ENCODE measurements at places on chromosomes 5 and 9.

DNA sequence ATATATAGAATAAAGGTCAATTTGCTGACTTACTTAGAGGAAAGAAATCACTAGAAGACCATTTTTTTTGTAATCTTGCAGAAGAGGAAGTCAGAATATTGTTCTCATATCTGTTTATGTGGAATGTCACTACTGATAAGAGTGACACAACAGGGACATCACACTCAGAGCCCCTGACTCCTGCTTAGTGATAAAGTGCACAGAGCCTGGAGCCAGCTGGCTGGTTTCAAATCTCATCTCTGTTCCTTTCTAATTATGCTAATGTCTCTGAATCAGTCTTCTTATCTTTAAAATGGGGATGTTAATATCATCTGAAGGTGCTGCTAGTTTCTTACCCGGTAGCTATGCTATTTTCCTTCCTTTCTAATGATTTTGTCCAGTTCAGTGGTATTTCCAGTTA is 58.6 kb upstream of the LIFR start:
- DNase-seq = no peak

GRCh38 chr9:75683591-75683990 is 206.9 kb upstream of the PCSK5 start:
- DNase-seq = no peak

DNA sequence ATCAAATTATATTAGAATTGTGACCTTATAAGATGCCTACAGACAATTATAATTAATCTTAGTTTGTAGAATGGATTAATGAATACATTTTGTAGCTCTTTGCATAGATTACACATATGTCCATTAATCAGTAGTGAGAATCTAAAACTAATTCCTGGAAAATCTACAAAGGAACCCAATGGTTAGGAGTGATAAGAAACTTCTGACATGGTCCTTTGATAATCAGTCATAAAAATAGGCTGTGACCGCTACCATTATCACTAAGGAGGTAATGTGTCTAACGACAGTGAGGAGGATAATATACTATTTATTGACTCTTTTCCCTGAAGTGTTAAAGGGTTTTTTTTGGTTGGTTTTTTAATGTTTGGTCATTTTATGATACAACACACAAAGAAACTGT is 46.6 kb downstream of the BNC2 start:
- no peak for DNase-seq

DNA sequence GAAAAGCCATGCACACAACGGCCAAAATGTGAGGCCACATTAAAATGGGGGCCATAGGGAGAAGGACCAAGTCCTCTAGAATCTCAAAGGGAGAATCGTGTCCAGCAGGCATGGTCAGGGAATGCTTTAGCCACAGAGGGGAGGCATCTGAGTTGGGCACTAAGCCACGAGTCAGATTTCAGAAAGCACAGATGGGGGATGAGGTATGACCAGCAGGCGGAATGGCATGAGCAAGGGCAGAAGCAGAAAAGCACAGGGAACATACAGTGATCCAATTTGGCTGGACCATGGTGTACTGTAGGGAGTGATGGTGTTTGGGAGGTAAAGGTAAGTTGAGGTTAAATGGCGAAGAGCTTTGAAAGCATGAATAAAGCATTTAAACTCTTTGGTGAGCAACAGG is 214.6 kb downstream of the TLE1 start:
- DNase-seq = no peak

GRCh38 chr9:32581512-32582143 is 8.7 kb upstream of the NDUFB6 start:
- no peak for DNase-seq

- DNase-seq = no peak
These were observed 52.1 kb upstream of the AFAP1L1 start for GRCh38 chr5:149219584-149219983.

- DNase-seq = no peak
These were observed 25.3 kb upstream of the PPP1R2B start for GRCh38 chr5:156824800-156825199.

DNA sequence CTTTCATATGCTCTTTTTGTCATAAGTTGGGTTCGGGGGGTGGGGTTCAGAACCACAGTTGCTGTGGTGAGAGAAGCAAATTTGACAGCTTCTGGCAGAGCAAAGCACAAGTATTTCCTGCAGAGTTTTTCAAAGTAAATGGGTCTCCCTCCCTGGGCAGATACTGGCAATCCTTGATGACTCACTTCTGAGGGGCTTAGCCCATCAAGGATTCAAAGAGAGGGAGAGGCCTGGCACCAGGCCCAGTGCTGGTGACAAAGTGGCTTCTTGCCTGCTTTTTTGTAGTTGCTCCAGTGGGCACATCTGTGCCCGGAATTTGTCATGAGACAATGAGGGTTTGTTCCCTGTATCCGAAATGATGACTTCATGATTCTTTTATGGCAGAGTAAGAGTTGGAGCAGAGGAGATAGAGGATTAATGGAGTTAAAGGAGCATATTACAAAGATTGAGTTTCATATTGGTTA is 46.6 kb upstream of the TNC start:
- no peak for DNase-seq

DNA sequence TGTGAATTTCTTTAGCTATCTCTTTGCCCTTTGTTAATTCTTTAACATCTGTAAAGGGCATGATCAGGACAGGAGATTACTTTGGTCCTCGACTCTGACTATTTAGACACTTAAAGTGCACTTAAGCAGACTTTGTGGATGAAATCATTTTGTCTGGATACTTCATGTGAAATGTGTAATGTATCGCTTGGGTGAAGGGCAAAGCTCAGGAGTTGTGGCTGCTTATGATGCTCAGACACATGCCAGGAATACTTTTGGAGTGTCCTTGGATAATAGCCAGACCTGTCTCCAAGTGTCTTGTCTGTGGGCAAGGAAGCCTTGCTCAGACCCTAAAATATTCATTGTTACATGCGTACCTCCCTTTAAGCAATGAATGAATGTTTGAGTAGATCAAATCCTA is 87.8 kb downstream of the RAI14 start:
- DNase-seq = no peak

GRCh38 chr5:116626272-116626723 is 51.7 kb upstream of the SEMA6A start:
- DNase-seq = no peak

- no peak for DNase-seq
These were observed 37.8 kb downstream of the CDH10 start for GRCh38 chr5:24606971-24607370.

DNA sequence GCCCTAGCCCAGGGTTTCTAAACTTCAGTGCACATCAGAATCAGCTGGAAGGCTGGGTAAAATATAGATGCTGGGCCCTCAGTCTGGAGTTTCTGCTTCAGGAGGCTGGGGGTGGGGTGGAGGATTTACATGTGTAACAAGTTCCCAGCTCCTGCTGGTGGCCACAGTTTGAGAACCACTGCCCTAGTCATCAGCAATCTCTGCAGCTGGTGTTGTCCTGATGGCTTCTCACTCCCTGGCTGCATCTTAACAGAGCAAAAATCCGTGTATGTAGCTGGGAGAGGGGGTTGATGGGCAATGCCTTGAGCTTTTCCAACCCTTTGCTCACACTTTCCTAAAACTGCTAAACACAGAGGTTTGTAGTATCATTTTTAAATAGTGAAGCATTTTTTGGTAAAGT is 186.0 kb upstream of the KLF9 start:
- DNase-seq = no peak

DNA sequence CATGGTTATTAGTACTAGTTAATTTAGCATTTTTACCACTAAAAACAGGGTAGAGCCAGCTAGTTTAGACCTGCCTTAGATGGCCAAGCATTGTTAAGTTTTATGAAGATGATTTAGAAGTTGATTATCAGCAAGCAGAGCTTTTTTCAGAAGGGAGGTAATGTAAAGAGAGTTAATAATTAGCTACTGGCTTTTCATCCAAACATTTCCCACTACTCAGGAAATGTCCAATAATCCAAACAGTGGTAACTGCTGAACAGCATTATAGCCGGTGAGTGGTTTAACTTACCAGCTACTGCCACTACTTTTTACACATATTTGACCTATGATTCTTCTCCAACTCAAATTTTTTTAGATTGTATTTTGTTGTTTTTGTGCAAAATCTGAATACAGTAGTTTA is 1.7 kb downstream of the ITGA1 start:
- no peak for DNase-seq

DNA sequence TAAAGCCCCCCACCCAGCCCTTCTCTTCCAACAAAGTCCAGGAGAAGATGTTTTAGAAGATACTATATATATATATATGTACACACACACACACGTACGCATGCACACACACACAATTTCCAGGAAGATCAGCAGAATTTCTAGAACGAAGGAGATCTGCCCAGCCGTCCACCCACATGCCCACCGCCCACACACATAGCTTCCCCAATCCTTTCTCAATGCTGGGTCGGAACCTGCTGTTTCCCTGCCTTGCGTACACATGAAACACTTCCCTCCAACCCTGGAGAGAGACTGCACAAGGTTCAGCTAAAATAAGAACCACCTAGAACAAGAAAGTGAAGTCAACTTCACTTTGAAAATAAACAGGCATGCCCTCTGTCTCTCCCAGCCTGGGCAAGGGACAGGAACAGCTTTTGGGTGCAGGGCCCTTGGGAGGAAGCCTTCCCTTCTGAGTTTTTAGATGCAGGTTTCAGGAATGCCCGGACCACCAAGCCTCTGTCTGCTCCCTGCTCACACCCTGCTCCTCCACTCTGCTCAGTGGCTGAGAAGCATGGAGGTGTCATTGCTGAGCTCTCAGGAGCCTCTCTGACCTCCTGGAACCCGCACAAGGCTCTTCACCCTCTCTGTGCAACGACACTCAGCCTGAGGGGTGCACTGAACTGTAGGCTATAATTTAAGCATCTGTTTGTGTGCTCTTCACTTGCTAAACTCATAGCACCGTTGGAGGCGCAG is 149.4 kb downstream of the C5orf15 start:
- no peak for DNase-seq

DNA sequence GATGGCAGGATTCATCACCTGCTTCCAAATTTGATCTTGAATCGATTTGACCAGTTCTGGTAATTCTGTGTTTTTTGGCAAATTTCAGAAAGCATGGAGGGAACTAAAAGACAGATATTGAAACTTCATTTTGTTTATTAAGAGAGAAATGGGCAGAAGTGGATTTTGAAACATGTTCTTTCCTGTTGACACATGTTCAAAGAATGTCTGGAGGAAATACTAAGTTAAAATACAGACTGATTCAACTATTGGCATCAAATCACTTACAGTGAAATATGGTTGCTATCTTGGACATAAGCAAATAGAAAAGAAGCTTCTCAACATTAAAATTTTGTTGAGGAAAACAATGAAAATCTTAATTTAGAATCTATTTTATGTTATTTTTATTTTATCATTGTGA is 19.3 kb upstream of the GZMK start:
- no peak for DNase-seq

- DNase-seq = no peak
These were observed 13.9 kb downstream of the IDNK start for GRCh38 chr9:83636813-83637212.

DNA sequence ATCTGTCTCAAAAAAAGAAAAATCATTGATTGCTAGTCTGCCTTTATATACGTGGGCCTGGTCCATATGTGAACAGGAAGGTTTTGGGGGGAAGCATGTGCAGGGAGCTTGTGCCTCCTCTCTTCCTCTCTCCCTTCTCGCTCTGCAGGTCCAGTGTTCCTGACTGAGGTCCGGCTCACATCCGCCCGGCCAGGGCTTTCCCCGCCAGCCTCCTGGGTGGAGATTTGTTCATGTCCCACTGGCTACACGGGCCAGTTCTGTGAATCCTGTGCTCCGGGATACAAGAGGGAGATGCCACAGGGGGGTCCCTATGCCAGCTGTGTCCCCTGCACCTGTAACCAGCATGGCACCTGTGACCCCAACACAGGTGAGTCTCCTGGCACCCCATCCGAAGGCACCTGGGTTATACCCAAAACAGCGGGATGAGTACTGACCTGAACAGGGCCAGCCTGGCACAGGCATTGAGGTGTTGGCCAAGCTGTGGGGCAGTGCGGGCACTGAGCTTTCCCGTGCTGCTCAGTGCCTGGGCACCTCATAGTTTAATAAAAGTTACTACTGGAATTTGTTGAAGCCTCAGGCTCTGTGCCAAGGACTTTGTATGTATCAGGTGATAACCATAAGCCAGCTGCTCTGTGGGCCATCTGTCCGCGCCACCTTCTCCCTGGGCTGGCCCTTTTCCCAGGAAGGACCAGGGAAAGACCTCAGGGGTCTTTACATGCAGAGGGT is 39.4 kb upstream of the AIF1L start:
- no peak for DNase-seq

DNA sequence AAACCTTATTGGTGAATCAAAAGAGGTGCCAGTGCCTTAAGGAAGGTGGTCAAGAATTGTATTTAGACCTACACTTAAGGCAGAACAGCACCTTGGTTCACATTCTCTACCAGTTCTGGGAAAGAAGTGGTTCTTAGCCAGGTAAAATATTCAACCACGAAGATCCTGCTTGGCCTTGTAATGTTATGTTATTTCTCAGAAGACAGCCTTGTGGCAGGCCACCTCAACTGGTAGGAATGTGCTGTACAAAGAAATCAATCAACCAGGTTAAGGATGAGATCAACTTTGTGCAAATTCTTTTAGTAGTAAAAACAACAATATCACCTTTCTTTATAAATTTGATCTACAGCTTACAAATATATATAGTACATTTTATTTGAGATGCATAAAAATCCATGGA is 246.8 kb downstream of the ARRDC3 start:
- no peak for DNase-seq

- DNase-seq = no peak
These were observed 55.2 kb upstream of the AFAP1L1 start for GRCh38 chr5:149216496-149216895.

DNA sequence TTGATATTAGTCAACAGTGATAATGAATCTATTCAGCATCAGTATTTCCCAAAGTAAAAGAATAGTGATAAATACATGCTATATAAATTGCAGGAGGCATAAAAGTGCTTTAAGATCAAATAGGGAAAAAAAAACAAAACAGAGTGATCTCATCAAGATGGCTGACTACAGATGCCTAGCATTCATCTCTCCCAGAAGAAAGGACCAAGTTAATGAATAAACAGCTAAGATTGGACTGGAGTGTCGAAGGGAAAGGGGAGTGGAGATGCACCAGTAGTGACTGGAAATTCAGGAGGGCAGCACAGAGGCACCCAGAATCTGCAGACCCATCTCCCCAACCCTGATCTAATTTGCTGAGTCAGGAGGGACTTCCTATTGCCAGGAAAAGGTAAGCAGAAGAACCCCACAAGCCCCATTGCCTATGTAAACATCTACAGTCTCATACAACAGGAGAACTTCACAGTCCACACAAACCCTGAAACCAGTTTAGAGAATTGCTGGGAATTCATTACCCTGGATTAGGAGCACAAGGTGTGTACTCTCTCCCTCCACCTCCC is 699.4 kb downstream of the PTPRD start:
- DNase-seq = no peak

All from cortex of kidney (tissue), 1 donor.